Astrocyte of the cerebellum (primary cell): ENCODE measurements at places on chromosomes 11 and 22.
A peak's percentile ranks its signal among the peaks of the same experiment; 100 is the strongest.

DNA sequence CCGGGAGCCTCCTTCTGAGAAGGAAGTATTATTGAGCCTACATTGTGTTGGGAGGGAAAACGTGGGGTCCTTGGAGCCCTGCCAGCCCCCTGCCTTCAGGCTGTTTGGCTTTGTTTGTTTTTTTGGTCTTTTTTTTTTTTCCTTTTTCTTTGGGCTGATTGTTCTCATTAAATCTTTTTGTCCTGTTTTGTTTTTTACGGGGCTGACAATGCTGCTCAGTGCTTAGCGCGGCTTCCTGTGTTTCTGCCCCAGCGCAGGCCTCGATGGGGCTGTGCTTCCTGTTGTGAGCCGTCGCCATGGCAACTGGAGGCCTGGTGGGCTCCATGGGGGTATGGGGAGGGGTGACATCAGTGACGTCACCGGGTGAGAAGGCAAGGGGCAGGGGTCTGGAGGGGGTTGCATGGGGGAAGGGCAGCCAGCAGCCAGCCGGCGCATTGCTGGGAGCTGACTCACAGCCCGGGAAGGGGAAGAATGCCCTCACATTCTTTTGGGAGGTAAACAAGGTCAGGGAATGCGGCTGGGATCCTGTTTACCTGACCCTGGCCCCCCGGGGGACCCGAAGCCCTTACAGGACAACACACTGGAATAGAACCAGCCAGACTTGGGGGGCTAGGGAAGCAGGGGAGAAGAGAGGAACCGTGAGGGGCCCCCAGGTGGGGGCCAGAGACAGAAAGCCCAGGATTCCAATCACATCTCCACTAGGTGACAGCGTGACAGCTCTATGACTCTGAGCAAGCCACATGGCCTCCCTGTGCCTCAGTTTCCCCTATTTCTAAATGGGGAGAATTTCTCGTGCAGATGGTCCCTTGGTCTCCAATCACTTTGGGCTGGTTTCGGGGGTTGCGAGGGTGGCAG lies 22.2 kb upstream of the CBX7 start:
- DNase-seq, result peak; percentile 73

DNA sequence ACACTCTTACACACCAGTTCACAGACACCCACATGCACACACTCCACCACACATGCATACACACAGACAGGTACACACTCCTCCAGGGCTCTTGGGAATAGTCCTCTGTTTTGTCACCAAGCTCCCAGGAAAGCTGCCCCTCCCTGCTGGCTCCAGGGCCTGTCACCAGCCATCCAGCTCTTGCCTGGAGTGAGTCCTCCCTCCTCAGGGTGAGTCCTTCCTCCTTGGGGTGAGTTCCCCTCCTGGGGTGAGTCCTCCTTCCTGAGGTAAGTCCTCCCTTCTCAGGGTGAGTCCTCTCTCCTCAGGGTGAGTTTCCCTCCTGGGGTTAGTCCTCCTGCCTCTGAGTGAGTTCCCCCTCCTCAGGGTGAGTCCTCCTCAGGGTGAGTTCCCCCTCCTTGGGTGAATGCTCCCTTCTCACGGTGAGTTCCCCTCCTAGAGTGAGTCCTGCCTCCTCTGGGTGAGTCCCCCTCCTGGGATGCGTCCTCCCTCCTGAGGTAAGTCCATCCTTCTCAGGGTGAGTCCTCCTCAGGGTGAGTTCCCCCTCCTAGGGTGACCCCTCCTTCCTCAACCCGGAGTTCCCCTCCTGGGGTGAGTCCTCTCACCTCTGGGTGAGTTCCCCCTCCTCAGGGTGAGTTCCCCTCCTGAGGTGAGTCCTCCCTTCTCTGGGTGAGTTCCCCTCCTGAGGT lies 100.6 kb upstream of the FGF3 start:
- DNase-seq, result no peak

DNA sequence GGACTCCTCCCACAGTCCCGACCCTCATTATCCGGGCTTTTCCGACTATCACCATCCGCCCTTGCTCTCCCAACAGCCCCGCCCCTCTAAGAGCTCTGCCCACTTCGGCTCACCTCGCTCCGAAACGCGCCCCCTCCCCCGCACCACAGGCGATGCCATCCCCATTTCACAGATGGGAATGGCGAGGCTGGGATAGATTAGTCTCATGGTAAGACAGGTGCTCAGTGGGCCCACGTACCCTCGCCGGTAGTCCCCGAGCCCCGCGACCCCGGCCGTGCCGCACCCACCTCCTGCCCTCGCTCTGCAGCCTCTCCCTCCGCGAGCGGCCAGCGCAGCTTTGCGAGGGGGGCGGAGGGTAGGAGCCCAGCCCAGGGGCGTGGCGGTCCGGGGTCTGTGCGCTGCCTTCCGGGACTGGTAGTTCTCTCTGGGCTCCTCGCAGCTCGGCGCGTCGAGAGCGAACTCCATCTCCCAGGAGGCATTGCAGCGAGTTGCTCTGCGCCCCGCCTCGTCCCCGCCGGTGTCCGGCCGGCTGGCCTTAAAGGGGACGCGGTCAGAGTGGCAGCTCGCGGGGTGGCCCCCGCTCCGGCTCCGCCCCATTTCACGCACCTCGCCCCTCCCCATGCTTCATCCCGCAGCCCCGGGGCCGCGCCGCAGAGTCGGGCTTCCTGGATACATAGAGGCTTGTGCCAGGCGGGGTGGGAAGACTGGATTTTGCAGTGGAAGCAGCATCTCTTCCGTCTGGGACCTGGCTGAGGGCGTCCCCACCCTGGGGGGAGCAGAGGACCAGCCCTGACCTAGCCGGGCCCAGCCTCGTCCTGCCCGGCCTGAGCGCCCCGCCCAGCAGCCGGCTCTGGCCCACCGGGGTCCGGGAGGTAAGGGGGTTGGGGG lies at the start of the genes KCTD21 and USP35:
Gene KCTD21, minus strand, starts transcription at position 341 of the 888 bp plus-strand sequence. CDS start 14,072 bp downstream, outside the sequence.
Gene USP35, plus strand, starts transcription at position 634 of the 888 bp plus-strand sequence. CDS start 7,327 bp downstream, outside the sequence.
- peak; percentile 90 for DNase-seq

- DNase-seq, result peak; percentile 78
Observed at GRCh38 chr11:110984147-110984546, 261.4 kb upstream of the POU2AF2 start.

GRCh38 chr22:26476705-26477340 lies 6.8 kb downstream of the HPS4 start:
- peak; percentile 67 for DNase-seq

- DNase-seq, result no peak
Observed at GRCh38 chr11:126546694-126547093, 191.2 kb downstream of the ST3GAL4 start.

DNA sequence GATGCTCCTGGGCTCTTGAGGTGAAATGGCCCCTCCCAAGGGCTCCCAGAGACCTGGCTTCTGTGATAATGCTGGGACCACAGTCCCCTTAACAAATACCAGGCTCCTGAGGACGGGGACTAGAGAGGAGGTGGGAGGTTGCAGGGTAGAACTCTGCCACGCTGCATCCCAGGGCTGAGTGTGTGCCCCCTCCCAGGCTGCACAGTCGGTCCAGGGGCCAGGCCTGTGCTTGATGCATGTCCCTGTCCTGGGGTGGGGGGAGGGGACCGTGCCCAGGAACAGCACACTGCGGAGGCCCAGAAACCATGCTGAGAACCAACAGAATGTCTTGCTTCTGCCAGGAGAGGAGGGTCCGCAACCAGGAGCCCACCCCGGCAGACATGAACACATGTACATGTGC lies 9.3 kb downstream of the CSF2RB start:
- DNase-seq, result no peak

DNA sequence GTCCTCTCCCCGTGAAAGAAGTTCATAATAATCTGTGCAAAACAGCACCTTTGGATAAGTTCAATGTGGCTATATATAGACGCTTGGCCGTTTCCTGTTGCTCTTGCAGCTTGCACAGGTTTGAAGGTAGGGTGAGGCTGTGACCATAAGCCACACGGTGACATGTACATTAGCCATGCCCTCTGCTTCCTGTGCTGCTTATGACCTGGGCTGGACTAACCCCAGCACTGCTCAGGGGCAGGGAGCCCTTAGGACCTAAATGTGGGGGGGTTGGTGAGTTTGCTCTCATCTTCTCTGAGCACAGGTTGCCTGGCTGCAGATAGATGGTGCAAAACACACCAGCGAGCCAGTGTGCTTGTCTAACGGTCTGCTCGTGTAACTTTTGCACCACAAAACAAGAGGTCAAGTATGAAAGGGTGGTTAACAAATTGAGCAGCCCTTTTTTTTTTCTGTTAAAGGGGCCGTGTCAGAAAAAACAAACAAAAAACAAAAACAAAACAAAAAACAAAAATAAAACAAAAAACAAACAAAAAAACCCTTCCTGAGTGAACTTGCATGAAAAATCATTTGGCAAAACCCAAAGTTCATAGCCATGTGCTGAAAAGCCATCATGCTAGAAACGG lies 37.3 kb downstream of the FLI1 start:
- no peak for DNase-seq

GRCh38 chr11:107243929-107244328 lies 213.7 kb downstream of the CWF19L2 start:
- no peak for DNase-seq

- no peak for DNase-seq
Observed at GRCh38 chr11:15947681-15948648, 408.4 kb downstream of the SOX6 start.
